Type B pancreatic cell (in vitro differentiated cells): ENCODE measurements at places on chromosomes 11 and 22. TPM values are rescaled to one million over a fixed set of nuclear protein-coding genes. Genes with fewer than 3 reads are reported as not detected.

DNA sequence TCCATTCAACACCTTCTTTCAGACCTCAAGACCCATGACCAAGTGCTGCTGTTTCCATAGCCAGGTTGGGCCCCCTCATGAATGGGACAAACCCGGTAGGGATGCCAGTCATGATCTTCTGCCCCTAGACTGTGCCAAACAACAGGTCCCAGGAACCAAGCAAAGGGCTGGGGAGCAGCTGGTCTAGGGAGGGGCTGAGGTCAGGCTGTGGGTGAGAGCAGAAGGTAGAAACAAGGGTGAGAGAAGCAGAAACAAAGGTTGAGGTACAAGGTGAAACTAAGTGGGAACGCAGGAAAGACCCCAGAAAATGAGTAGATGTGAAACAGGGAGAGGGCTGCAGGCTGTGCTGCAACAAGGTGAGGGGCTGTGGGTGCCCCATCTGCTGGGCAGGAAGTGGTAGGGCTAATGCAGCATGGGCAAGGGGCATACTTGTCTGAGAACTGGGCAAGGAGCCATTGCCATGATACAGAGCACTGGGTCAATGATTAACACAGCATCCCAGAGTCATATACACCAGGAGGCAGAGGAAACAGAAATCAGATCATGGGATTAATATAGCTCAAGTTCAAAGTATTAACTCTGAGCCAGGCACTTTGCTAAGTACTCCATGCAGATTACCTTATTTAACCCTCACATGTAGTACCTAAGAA is 45.9 kb downstream of the SLC1A2 start:
- no peak for DNase-seq

The NRXN2 gene
- 12.7 and 22.1 TPM in 2 replicates for total RNA-seq

DNA sequence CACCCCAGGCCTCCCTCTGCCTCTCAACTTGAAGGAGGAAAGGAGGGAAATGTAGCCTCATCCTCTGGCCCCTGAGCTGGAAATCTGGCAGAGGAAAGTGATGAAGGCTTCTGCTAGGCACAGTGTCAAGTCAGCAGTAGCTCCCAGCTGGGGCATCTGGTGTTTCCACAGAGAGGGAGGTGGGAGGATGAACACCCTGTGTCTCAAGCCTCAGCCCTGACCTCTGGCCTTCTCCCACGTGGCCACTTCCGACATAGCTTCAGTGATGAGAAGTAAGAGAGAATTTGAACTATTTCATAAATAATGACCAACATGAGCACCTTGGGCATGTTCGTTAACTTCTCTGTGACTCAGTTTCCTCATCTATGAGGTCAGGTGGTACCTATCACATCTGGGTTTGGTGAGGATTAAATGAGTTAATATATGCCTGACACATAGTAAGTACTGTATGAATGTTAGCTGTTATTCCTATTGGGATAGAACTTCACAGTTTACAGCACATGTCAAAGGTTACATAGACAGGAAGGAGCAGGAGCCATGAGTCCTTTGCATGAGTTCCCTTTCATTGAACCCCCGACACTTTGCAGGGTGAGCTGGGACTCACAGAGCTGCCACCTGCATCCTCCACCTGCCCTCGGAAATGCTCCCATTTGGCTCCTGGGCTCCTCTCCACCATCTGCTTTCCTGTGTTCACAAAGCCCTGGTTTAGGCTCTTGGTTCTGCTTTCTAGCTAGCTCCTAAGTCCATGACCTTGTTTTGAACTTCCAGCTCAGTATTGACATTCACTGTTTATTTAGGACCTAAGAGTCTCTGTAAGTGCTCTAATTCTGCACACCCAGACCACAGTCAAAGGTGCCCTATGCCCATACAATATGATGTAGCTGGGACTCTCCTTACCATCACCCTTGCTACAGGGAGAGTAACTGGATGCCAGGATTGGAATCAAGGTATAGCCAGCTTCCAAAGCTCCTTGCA is 61.7 kb downstream of the CSNK2A3 start:
- DNase-seq = no peak

DNA sequence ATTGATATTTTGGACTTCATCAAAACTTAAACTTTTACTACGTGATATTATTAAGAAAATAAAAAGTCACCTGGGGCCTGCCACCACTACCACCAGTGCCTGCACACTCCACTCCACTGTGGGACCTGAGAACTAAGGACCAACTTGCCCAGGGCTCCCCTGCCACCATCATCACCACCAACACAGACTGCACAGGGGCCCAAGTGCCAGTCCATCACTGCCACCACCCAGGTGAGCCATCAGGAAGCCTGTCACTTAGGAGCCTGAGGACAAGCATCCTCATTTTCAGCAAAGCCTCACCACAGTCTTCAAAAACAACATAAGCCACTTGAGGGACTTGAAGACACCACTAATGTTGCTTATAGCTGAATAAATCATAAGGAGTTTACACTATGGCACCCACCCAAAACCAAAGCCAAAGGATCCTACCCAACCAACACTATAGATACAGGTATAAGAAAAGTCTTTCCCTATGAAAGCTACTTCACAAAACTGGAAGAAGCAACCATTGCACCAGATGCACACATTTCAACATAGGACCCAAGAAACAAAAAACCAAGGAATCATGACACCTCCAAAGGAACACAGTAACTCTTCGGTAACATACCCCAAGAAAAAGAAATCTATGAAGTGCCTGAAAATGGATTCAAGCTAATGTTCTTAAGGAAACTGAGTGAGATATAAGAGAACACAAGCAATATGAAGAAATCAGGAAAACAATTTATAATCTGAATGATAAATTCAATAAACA is 73.6 kb upstream of the GNAZ start:
- no peak for DNase-seq

The IGLL1 gene
- total RNA-seq = not detected in 2 replicates

The OR8G5 gene
- 0.26 TPM in 1 of 2 replicates, not detected in the other for total RNA-seq

DNA sequence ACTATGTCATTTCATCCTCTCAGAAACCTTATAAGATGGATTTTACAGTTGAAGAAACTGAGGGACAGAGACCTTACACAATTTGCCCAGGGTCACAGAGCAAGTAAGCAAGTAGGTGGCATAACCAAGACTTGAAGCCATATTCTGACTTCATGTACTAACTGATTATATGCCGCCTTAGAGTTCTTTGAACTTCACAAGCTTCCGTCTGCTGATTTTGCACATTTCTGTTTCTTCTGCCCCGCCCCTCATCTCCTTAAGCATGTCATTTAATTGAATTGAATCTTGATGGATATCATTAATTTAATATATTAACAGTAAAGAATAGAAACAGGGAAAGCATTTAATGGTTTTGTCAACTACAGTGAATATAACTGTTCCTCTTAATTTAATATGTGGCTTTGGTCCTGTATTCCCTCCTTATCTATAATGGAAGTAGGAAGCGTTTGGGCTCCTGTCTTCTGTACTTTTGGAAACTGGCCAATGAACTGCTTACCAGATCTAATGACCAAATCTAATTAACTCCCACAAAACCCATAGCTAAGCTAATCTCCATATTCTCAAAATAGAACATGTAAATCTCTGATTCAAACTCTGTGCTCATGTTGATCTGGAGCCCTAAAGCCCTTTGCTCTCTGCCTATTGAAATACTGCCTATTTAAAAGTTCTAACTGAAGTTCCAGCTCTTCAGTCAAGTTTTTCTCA is 30.4 kb downstream of the SIK2 start:
- DNase-seq = no peak

DNA sequence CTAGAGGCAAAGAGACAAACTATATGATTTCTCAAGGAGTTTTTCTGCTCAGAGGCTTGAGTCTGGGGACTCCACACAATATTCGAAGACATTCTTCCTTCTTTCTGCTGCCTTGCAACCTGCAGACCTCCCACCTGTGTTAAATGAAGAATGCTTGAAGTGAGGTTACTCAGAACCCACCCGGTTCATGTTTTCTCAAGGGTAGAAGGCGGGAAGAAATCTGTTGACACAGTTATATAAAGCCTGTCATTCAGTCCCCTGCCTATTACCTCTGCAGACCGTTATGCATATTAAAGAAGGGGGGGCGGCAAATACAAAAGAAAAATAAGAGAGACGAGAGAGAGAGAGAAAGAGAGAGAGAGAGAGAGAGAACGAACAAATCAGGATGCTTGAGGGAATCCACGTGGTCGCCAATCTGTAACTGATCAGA is 2.2 kb upstream of the KMT2A start:
- DNase-seq = no peak

The A4GALT gene
- 20.2 and 76.3 TPM in 2 replicates for total RNA-seq

DNA sequence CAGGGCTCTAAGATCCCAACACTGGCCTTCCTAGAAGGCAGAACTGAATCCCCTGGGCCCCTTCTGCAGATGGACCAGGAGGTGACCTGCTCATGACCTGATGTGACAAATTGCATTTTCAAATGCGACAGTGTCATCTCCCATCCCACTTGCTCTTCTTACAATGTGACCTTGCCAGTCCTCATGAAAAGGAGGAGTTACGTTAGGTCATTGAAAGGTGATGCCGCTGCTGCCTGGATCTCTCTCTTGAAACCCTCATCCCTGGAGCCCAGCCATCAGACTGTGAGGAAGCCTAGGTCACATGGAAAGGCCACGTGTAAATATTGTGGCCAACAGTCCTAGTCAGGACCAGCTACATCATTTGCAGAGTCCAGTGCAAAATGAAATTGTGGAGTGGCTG is 5.7 kb upstream of the C1QTNF4 start:
- no peak for DNase-seq

The PHLDA2 gene
- total RNA-seq = 3.7 and 14.2 TPM in 2 replicates

The LGR4 gene
- total RNA-seq = 39.6 and 54.5 TPM in 2 replicates

The NKAPD1 gene
- total RNA-seq = 27.4 and 31.2 TPM in 2 replicates

The PTGDR2 gene
- total RNA-seq = 2.6 and 7.9 TPM in 2 replicates

DNA sequence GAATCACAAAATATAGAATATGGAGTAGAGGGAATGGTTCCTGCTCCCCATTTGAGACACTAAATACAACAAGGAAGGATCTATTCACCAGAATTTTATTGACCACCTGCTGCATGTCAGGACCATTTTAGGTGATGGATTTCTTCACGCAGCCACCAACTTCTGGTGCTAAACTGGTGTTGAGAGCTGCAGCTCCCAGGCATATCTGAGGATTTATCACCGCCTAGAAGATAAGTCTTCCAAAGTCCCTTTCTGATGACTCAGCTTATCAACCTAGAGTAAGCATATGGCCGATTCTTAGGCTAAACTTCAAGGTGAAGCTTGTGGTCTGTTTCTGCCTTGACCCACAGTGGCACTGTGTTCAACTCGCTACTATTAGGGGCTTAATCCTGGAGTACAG is 6.7 kb downstream of the DDI1 start:
- DNase-seq = no peak

DNA sequence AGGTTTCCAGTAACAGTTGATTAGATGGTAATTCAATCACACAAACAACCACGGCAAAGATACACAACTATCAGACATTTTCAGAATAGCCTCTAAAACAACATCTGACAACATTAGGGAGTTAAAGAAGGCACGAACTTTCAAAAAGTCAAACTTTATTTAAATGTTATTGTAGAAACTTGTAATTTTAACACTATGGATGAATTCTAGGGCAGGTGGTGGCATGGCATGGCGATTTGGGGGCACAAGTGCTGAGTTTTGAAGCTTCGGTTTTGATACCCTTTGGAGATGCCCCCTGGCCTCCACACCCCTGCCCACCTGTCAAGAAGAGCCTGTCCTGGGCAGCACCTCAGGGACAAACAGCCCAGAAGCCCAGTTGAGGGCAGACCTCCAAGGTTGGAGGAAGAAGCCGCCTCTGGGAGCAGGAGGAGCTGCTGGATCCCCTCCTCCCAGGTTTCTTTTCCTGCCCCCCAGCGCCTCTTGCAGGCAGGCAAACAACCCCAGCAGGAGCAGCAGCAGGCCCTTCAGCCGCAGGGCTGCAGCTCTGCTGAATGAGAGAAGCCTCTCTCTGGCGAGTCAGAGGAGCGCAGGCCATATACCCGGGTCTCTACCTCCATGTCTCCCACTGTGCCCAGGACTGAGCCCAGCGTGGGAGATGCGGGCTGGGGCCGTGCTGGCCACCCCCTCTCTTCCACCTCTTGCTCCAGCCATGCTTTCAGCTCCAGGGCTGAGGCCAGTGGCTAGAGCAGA is 102.1 kb upstream of the IGLL5 start:
- no peak for DNase-seq

The CCDC73 gene
- total RNA-seq = 0.07 TPM in 1 of 2 replicates, not detected in the other

The SAMM50 gene
- total RNA-seq = 50.0 and 57.5 TPM in 2 replicates

GRCh38 chr11:131533149-131533548 is 162.7 kb downstream of the NTM start:
- DNase-seq = no peak

The FAM168A gene
- 25.5 and 39.6 TPM in 2 replicates for total RNA-seq

GRCh38 chr22:20319041-20319744 is 667 bp downstream of the DGCR6L start:
- peak; percentile 68 for DNase-seq

The TRIM49B gene
- total RNA-seq = not detected in 2 replicates

The ZNF280B gene
- 1.1 and 5.0 TPM in 2 replicates for total RNA-seq

GRCh38 chr22:48513446-48513845 is 1314.2 kb downstream of the BRD1 start:
- no peak for DNase-seq

- DNase-seq = peak; percentile 31
Observed at GRCh38 chr22:39214383-39215069, 30.3 kb downstream of the PDGFB start.

DNA sequence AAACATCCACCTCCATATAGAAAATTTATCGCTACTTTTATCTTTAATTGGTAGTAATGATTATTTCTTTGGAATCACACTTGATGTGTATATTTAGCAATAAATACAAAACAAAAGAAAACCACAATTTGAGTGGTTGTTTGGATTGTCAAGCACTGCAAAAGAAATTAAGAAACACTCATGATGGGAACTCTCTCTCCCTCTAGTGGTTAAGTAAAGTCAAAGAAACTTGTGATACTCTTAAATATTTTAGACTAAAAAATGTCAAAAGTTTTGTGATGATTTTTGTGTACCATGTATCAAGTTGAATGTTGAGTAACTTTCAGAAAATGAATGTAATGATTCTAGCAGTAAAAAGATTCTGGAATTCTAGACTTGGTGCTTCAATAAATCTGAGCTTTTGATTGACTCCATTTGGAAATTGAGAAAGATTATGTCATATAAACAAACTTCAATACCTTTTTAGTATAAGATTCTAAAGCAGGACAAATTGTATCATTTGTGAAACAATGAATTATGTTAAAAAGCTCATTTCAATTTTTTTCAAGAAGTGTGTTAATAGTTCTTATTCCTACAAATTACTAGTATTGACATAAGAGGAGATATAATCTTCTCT is 20.8 kb downstream of the MUC15 start:
- DNase-seq = no peak

The HTR3A gene
- total RNA-seq = 0.27 TPM in 1 of 2 replicates, not detected in the other

DNA sequence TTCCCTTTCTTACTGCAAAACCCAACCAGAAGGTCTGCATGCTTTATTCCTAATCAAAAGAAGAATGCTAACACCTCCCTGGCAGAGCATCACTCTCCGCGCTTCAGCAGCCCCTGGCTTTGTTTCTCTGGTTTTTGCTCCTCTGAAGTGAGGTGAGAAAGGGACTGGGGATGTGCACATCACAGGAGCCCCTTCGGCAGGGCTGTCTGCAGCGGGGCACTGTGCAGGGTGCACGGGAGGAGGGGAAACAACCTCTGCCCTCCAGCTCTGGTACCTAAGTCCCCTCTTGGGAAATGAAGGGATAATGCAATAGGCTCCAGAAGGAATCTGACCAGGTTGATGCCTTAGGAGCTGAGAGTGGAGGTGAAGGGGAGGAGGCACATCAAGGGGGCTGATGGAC is 312.7 kb downstream of the NTM start:
- peak; percentile 51 for DNase-seq

GRCh38 chr11:1410366-1411291 is 20.9 kb downstream of the BRSK2 start:
- DNase-seq = no peak

The GTSE1 gene
- 12.3 and 39.6 TPM in 2 replicates for total RNA-seq

The SCUBE1 gene
- total RNA-seq = 1.8 and 42.8 TPM in 2 replicates
